Activated CD4-positive, alpha-beta T cell treated with anti-CD3 and anti-CD28 coated beads, Interleukin-2, amount 10 ng/mL, durations not matched to agents 7 days and 5 days (primary cell): ENCODE measurements at places on chromosomes 3 and 15. TPM values are rescaled to one million over a fixed set of nuclear protein-coding genes. Genes with fewer than 3 reads are reported as not detected.
A peak's percentile ranks its signal among the peaks of the same experiment; 100 is the strongest.

- DNase-seq, result peak; percentile 44
Observed at GRCh38 chr3:150227839-150228238, 180.3 kb upstream of the TSC22D2 start.

- DNase-seq, result no peak
Observed at GRCh38 chr3:165641569-165642310, 195.5 kb downstream of the BCHE start.

GRCh38 chr3:164723396-164723795, 354.9 kb downstream of the SI start:
- DNase-seq, result no peak

DNA sequence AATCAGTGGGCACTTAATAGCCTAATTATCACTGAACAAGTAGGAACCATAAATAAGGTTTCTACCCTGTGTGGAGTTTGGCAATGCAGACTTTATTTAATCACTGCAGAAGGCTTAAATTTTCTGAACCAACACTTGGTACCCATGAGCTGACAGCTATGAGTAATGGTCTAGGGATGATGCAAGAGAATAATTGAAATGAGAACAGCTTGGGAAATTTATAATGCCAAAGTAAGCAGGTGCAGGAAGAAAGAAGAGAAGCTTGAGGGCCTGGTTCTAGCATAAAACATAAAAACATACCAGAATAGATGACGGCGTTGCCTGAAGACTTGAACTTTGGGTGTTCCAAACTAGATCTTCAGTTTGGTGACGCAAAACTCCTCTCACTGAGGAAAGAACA, 67.0 kb downstream of the IMPG2 start:
- no peak for DNase-seq

DNA sequence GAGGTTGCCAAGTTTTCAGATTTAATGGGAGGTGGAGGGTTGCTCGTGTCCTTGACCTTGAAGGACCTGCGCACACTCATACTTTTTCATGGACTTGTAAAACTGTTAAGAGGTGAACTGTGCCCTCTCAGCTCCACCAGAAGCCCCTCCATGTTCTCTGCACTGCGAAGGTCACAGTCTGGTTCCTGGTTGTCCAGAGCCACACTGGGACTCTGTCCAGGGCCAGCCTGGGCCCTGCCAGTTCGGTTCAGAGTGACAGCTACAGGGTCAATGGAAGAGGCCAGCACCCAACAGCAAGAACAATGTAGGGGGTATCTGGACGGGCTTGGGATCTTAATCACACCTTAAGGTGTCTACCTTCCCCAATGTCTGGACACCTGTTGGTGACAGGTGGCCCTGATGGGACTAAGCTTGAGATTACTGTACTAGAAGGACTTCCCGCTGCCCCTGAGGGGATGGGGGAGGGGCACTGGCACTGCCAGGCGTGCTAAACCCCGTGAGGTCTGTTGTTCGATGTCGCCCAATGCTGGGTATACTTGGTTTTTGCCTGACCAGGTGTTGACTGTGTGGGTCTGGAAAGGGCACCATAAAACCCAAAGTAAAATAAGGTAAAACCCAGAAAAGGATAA, 34.7 kb downstream of the GRK7 start:
- DNase-seq, result no peak

- no peak for DNase-seq
Observed at GRCh38 chr3:135633078-135633477, 332.4 kb upstream of the PPP2R3A start.

The SLC28A1 gene
- not detected for total RNA-seq

GRCh38 chr3:168250415-168250861, 154.7 kb upstream of the GOLIM4 start:
- no peak for DNase-seq

- DNase-seq, result no peak
Observed at GRCh38 chr3:149245738-149246451, 24.3 kb upstream of the CP start.

DNA sequence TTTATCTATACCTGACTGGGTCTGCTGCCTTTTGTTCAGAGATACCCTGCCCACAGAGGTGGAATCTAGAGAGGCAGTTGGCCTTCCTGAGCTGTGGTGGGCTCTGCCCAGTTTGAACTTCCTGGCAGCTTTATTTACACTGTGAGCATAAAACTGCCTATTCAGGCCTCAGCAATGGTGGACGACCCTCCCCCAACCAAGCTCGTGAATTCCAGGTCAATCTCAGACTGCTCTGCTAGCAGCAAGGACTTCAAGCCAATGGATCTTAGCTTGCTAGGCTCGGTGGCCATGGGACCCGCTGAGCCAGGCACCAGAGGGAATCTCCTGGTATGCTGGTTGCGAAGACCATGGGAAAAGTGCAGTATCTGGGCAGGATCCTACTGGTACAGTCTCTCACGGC, 270.2 kb downstream of the CADM2 start:
- DNase-seq, result no peak

The PIAS1 gene
- 41.7 TPM for total RNA-seq

GRCh38 chr3:152225201-152225600, 43.5 kb upstream of the MBNL1 start:
- DNase-seq, result no peak

The SERINC4 gene
- total RNA-seq, result 0.50 TPM

GRCh38 chr15:101070502-101071273, 151.5 kb downstream of the LRRK1 start:
- no peak for DNase-seq

DNA sequence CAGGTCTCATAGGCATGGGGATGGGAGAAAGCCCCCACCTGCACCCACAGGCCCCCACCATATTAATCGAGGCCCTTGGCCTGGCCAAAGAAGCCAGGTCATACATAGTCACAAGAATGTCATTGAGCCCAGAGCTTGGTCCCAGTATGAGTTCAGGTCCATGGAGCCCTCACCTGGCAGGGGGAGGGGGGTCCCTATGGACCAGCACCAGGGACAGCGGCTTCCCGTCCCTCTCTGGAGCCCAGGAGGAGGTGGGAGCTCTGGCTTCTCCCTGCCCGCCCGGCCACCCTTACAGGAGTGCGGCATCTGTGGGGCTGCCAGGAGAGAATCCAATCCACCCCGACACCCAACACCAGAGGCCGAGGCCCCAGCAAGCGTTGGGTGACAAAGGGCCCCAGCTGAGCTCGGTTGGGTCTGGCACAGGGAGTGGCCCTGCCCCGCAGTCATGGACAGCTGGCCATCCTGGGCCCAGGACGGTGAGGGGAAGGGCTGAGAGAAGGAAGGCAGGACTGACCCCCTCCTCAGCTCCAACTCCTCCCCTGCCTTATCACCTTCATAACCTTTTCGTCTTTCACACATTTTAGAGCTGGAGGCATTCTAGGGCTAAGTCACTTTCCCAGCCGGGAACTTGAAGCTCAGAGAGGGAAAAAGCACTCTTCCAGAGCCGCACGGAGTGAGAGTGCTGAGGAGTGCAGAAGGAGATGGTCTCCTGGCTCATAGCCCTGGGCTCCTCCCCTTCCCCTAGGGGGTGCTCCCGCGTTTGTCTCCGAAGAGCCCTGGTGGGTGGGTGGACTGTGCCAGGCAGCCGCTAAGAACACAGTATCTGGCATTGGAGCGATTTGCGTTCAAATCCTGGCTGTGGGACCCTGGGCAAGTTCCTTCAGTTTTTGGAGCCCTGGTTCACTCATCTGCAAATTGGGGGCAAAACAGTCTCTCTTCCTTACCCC, 54.6 kb downstream of the ATP2B2 start:
- no peak for DNase-seq

GRCh38 chr3:53484984-53485383, 9.4 kb upstream of the CACNA1D start:
- DNase-seq, result no peak

DNA sequence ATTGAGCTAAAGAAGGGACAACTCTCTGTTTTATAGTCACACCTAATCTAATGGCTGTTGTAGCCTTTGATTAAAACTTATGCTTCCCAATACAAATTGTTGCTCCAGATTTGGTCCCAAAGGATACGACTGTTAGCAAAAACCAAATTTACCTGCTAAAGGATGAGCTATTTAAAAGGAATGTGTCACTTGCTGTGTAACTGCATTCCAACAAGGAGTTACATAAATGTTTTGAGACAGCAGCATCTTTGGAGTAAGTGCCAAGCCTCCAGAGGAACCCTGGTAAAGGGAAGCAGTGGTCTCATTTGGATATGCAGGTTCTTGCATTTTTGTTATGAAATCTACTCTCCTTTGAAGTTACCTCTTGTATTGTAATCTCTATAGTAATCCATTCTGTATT, 233.3 kb downstream of the THSD4 start:
- DNase-seq, result no peak

GRCh38 chr3:184380185-184380626, 352 bp downstream of the CHRD start:
- no peak for DNase-seq

The ACAP2 gene
- total RNA-seq, result 79.1 TPM

The PTH1R gene
- total RNA-seq, result not detected

The ANKUB1 gene
- not detected for total RNA-seq

DNA sequence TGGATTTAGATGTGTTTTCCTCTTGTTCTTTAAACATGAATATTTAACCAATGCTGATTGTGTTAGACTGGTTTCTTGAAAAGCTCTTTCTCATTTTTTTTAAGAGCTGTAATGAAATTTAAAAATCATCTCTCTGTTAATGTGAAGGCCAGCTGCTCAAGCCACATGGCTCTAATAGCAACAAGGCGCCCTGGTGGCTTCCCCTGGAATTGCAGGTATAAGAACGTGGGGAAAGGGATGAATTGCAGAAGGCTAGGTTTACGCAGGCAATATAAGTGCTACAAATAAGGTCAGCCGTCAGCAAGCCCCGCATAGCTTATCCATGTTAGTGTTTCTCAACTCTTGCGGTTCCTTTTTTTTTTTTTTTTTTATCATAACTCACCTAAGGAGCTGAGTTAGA, 108.5 kb downstream of the SAMMSON start:
- peak; percentile 7 for DNase-seq

The CTXN2 gene
- total RNA-seq, result not detected

- no peak for DNase-seq
Observed at GRCh38 chr3:120144267-120144666, 50.0 kb upstream of the GSK3B start.

The EIF4G1 gene
- 269 TPM for total RNA-seq

GRCh38 chr3:14424711-14425580, 22.5 kb downstream of the SLC6A6 start:
- peak; percentile 40 for DNase-seq

The DOCK3 gene
- total RNA-seq, result 1.1 TPM

The PLA2G4D gene
- total RNA-seq, result not detected

The HHATL gene
- total RNA-seq, result not detected

DNA sequence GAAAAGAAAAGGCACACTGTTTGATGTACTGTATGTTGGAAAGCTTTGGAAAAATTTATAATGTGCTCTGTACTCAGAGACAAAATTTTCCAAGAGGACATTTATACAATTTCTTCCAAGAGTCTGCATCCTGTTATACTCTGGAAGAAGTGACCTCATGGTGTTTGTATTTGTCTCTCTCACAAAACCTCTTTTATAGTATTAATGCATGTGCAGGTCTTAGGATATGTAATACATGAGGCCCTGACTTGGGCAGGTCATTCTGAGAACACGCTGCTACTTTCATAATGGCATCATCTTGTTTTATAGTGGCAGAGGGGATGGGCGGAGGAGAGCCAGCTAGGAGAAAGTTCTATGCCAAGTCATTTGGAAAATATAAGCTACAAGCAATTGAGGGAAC, 72.0 kb upstream of the P3H2 start:
- DNase-seq, result no peak

- DNase-seq, result no peak
Observed at GRCh38 chr15:73885954-73886700, 12.8 kb downstream of the TBC1D21 start.

DNA sequence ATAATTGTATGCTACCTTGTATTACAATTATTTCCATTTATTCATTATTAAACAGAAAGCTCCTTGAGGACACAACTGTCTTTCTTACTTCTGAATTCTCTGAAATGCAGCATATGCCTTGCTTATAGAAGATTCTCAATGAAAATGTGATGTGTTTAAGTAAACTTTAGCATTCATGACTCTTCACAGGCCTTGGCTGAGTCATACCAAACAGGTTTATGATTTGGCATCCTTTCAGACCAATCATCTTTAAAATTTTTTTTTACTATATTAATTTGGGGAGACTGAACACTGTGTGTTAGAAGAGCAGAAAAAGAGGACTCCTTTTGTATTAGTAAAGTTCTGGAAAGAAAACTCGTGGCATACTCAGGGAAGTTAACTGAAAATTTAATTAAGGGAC, 6.4 kb upstream of the GALK2 start:
- DNase-seq, result no peak
